ENCODE measurements at places on chromosomes 12 and 14. TPM values are rescaled to one million over a fixed set of nuclear protein-coding genes. Genes with fewer than 3 reads are reported as not detected.

DNA sequence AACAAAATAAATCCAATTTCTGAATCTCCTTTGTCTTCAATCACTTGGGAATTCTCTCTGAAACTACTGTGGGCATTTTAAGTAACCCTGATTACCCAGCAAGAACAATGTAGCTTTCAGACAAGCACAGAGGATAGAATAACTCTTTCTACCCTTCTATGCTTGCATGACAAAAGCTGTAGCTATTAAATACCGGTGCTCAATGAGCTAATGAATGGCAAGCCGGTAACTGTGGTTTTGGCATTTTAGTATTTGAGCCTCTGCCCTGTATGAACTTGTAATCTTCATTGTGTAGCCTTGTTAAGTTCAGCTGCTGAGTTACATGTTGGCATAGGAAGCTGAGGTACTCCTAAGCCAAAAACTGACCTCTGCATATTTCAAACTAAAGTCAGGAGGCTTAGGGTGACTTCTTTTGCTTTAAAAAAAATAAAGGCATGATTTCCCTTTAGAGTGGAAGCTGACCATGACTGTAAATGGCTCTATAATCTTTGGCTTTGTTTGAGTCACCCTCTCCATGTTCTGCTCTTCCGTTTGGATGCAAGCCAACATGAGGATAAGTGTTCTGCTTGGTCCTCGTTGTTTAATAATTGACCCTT lies 171.0 kb upstream of the HIF1A start:
- no peak for DNase-seq

GRCh38 chr12:127722611-127723010 lies 544.4 kb upstream of the TMEM132C start:
- DNase-seq: no peak

GRCh38 chr12:105084251-105085250 lies at the start of gene ALDH1L2:
Gene ALDH1L2, minus strand, starts transcription at chr12:105084458. Its CDS starts 22 bp downstream, at chr12:105084436.
- peak; percentile 74 for DNase-seq

- no peak for DNase-seq
These were observed 253.1 kb downstream of the PDZRN4 start for GRCh38 chr12:41441180-41441579.

GRCh38 chr12:2561367-2561766 lies 233.4 kb upstream of the FKBP4 start:
- no peak for DNase-seq

- DNase-seq: no peak
These were observed 173.5 kb upstream of the KRR1 start for GRCh38 chr12:75684678-75685616.

DNA sequence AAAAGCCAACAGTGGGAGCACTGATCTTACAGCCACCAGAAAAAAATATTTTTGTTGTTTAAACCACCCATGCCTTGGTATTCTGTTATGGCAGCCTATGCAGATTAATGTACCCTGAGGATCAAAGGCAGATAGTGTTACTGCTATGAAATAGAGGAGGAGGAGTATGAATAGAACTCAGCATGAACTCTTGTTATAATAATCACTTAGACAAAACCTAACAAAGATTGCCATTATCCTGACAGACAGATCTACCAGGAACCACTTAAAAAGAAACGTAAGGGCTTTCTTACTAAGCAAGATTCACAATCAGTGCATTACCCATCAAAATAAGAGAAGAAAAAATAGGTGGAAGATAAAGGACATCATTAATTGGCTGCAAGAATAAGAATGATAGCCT lies 558.3 kb downstream of the GALC start:
- DNase-seq: no peak

GRCh38 chr14:56061051-56061450 lies 57.2 kb upstream of the PELI2 start:
- no peak for DNase-seq

- DNase-seq: no peak
These were observed 55.6 kb upstream of the PTPRB start for GRCh38 chr12:70692681-70693288.

DNA sequence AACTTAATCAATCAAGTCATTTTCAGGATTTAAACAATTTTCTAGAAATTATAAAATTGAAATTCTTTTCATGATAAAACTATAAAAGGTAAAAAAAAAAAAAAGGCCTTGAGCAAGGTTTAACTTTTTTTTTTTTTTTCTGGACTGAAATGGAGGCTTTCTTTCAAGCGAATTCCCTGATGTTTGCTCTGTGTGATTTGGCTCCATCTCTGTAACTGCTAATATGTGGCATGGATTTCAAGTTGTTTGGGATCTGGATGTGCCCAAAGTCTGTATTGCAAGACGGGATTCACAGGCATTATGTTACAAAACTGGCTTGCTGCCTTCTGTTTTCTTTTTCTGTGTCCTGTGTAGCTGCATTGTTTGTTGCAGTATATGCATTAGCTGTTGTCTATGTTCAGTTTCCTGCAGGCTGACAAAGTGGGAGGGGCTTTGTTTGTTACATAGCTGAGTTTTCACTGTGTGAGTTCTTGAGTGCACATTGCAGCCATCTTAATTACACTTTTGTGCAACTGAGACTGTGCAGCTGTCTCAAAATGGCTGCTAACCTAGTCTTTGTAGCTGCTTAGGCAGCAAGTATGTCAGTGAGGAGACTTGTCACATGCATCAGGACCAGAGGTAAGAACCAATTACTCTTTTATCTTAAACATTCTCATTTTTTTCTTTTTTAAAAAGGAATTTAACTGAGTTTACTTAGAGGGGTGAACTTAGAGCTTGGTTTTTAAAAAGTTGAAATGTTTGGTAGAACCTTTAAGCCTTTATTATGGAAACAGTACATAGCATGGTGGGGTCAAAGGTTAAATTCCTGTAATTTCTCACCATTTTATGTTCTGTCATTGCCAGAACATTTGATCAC lies 19.5 kb downstream of the ATF7IP start:
- no peak for DNase-seq

GRCh38 chr14:102573591-102574046 lies 18.8 kb upstream of the RCOR1 start:
- no peak for DNase-seq

GRCh38 chr12:13713556-13714410 lies 267.6 kb downstream of the GRIN2B start:
- DNase-seq: no peak

- no peak for DNase-seq
These were observed 49.9 kb downstream of the SSH1 start for GRCh38 chr12:108807476-108807875.

- no peak for DNase-seq
These were observed 2.1 kb downstream of the PLD4 start for GRCh38 chr14:104926619-104927431.

GRCh38 chr12:132144810-132145168 lies 532 bp downstream of the NOC4L start:
- DNase-seq: no peak

- no peak for DNase-seq
These were observed 78.6 kb downstream of the CLMN start for GRCh38 chr14:95240859-95241813.

- DNase-seq: no peak
These were observed 15.0 kb upstream of the ARMH4 start for GRCh38 chr14:58167057-58167456.

GRCh38 chr14:48325486-48325885 lies 650.1 kb upstream of the MDGA2 start:
- no peak for DNase-seq

GRCh38 chr14:62303437-62303836 lies 541.2 kb downstream of the SNAPC1 start:
- no peak for DNase-seq

- no peak for DNase-seq
These were observed 19.0 kb upstream of the IFT81 start for GRCh38 chr12:110105159-110105558.

DNA sequence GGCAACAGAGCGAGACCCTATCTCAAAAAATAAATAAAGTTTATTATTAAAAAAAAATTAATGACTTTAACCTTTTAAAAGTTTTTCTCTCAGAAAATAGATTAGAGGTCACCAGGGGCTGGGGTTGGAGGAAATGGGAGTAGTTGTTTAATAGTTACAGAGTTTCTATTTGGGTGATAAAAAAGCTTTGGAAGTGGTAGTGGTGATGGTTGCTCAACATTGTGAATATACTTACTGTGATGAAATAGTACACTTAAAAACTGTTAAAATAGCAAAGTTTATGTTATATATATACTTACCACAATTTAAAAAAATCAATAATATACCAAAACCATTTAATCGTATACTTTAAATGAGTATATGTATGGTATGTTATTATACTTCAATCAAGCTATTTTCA lies 59.6 kb downstream of the ARL6IP4 start:
- no peak for DNase-seq

DNA sequence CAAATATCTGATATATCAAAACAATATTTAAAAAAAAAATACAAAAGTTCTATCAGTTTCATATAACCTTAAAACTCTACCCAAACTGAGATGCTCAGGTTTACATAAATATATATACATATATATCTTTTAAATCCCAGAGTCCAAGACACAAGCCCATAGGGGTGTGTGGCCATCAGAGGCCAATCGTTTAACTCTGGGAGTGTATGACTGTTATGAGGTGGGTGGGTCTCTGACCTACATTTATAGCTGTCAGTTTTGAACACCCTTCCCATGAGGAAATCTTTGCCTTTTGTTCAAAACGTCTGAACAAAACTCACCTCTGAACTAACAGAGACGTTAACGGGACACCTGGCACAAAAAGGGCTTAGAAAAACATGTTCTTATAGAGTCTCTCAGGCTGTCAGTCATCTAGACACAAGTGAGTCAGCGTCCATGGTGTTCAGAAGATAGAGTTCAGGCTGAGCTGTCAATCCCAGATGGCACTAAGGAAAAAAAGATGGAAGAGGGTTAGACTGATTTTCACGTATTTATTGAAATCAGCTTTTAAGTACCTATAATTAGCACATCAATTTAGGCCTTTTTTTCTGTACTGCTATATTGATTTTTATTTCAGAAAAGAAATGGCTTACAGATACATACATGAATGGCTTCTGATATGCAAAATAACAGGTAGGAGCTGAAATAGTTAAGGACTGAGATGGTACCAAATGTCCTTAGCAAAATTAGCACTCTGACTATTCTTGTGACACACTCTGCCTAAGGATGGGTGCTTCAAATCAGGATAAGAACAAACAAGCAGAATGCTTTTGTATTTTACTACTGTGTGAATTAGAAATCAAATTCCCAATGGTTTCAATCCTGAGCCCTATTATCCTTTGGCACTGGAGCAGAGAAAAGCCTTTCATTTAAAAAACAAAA lies 29.2 kb downstream of the HIGD1C start:
- DNase-seq: no peak

GRCh38 chr12:65125247-65125646 lies 4.1 kb upstream of the WIF1 start:
- no peak for DNase-seq

GRCh38 chr12:50635364-50635763 lies 128.5 kb upstream of the ATF1 start:
- DNase-seq: no peak

DNA sequence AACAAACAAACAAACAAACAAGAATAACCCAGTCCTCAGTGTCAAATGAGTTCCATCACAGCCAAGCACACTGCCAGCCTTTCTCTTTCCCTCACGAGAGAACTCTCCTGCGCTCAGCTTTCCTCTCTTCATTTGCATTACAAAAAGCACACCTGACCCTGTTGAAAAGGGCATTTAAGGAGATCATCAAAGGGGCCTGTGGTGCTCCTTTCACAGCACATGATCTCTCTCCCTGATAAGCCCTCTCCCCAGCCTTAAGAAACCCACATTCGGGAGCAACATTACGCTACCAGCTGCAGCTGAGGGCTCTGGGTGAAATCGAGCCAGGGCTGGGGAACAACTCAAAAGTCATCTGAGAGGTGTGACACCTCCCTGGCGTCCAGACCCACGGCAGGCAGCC lies 165.6 kb upstream of the TMCC3 start:
- DNase-seq: no peak

DNA sequence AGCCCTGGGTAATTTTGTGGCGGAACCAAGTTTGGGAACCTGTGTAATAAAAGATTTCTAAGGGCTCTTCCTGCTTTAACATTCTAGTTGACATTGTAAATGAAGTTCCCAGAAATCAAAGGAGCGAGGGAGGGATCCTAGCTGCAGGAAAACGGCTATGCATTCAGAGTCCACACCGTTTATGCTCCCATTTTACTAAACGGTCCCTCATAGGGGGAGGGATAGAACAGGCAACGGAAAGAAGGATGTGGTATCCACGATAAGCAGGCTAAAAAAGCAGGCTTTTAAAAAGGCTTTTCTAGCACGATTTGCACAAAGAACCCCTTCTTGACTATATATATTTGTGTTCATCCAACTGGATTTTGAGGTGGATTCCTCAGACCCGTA lies 559 bp downstream of the SYNJ2BP start:
- no peak for DNase-seq

- DNase-seq: no peak
These were observed 33.4 kb upstream of the TMTC1 start for GRCh38 chr12:29816874-29817725.

GRCh38 chr14:73888971-73889370 lies 2.3 kb downstream of the ZNF410 start:
- no peak for DNase-seq

DNA sequence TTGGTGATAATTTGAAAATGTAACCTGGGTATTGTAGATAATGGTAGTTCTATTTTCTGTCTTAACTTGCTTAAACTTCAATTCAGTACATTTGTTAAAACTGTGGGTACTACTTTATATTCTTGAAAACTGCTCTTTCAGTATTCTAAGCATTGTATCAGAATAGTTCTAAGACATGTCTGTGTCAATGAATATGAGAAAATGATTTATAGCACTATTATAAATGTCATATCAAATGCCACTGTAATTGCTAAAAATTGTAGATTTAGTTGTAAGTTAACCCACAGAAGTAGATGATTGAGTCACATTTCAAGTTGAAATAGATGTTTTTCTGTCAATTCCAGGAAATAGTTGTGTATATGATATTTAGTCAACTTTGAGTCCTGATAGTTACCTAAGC lies 2.4 kb downstream of the NAA30 start:
- no peak for DNase-seq

WNT5B gene
- total RNA-seq: 0.43 TPM

TAS2R8 gene
- not detected for total RNA-seq

HOXC4 gene
- total RNA-seq: 0.21 TPM

NEUROD4 gene
- not detected for total RNA-seq

OR8S1 gene
- total RNA-seq: not detected

PHETA1 gene
- 17.5 TPM for total RNA-seq

GRIN2B gene
- total RNA-seq: 0.06 TPM

ERGIC2 gene
- 66.3 TPM for total RNA-seq

SIX6 gene
- total RNA-seq: not detected

EGLN3 gene
- total RNA-seq: 99.0 TPM

NRIP2 gene
- 1.4 TPM for total RNA-seq

CEP83 gene
- total RNA-seq: 7.8 TPM

SDR9C7 gene
- total RNA-seq: not detected

YARS2 gene
- 12.8 TPM for total RNA-seq

KITLG gene
- total RNA-seq: 12.1 TPM

TAC3 gene
- total RNA-seq: not detected

ATN1 gene
- total RNA-seq: 54.7 TPM
